ENCODE measurements at places on chromosomes 1 and 21.

GRCh38 chr1:166139735-166140134 is 27.1 kb downstream of the FAM78B start:
- no peak for DNase-seq

DNA sequence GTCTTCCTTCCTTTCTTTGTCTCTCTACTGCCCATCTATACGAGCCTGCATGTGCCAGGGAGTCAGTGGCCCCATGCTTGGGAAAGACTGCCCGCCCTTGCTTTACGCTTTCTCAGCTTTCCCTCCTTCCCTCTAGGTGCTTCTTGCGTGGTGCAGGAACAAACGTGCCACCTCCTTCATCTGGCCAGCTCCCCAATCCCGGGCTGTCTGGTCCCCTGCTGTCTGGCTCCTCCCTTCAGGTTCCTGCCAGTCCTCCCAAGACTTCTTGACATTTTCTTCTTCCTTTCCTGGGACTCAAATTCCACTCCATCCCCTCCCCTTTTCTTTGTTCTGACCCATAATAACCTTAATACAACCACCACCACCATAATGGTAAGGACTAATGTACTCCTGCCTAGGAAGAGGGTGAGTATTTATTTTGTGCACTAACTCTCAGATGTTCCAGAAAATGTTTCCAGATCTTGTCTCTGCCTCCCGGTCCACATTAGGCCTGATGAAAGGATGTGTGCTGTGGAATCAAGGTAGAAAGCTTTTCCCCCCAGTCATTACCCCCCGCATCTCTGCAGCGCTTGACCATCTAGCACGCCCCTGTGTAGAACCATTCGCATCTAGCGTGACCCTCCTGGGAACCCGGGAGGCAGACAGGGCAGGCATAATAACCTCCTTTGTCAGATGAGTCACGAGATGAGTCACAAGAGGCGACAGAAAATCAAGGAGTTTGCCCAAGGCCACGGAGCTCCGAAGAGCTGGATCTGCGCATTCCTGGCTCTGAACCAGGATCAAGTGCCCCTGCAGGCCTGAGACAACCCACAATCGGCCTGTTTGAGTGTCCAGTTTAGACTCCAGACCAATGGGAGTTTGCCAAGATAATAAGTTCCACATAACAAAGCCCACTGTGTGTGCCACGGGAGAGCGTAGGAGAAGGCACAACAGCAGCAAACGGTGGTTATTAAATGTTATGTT is 60.1 kb upstream of the NEK2 start:
- no peak for DNase-seq

DNA sequence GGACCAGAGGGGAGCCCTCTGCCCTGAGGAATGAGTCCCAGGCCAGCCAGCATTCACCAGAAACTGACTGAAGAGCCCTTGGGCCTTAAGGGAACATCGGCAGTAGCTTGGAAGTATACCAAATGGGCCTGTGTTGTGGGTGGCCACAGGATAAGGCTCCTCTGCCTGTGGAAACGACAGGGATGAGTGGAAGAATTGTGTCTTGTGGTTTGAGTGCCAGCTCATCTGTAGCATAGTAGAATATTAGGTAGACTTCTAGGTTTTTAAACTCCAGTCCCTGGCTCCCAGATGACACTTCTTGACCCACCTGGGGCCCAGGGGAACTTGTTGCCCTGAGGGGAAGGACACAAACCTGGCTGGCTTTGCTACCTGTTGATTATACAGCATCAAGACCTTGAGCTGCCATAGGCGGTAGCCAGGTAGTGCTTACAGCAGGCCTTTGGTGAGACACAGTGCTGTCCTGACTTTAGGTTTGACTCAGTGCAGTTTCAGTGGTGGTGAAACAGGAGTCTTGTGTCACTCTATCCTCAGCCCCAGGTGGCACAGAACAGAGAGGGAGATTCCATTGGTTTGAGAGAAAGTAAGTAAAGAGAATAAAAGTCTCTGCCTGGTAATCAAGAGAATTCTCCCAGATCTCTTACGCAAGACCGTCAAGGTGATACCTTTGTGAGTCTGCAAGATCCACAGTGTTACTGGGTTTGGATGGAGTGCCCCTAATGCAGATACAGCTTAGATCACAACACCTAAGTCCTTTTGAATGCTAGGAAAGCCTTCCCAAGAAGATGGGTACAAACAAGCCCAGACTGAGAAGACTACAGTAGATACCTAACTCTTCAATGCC is 50.2 kb downstream of the RABGAP1L start:
- no peak for DNase-seq

DNA sequence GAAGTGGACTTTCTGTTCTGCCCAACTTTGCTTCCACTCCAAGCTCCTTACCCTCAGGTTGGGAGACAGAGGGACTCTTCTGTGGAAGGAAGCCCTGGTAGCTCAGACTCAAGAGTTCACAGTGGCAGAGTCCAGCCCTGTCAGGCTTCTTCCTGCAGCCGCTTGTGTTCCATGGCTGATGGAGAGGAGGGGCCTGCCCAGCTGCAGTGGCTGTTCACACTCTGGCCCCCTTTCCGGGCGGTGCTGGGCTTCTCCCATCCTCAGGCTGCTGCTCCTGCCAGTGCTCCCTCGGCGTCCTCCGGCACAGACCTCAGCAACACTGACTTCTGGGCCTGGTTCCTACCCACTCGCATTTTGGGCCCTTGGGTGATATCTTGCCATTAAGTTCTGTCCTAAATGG is 4.0 kb downstream of the KRTAP10-1 start:
- DNase-seq = no peak

DNA sequence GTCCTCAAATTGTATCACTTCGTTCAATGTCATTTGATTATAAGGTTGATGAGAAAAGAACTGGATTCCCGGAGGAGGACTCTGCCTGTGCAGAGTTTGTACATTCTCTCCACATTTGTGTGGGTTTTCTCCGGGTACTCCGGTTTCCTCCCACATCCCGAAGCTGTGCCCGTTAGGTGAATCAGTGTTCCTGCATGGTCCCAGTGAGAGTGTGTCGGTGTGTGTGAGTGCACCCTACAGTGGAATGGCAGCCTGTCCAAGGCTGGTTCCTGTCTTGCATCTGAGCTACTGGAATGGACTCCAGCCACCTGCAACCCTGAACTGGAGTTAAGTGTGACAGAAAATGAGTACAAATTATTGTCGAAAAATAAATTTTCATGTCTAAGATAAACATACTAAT is 92.2 kb upstream of the KCTD3 start:
- no peak for DNase-seq

GRCh38 chr1:52007215-52008002 is 16.9 kb upstream of the RAB3B start:
- no peak for DNase-seq

Data from left renal cortex interstitium (tissue), 4 donors.